Hepatocyte (in vitro differentiated cells): ENCODE measurements at places on chromosomes 2 and 18. TPM values are rescaled to one million over a fixed set of nuclear protein-coding genes. Genes with fewer than 3 reads are reported as not detected.

DNA sequence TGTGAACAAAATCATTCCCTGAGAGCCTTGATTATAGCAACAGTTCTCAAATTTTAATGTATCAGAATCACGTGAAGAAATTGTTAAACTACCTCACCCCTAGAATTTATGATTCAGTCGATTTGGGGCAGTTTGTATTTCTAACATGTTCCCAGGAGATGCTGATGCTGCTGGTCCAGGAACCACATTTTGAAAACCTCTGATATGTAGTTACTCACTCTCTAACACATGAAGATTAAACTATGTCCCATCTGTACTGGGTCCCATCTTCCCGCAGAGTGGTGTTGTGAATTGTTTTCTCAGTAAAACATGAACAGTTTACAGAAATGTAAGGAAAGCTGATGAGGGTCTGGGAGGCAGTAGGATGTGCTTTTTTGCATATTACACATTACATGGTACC is 223.1 kb downstream of the CDH20 start:
- no peak for DNase-seq

GRCh38 chr2:110828330-110828729 is 96.0 kb downstream of the ACOXL start:
- DNase-seq = peak; percentile 29

- DNase-seq = no peak
Observed at GRCh38 chr18:76255070-76255683, 239.9 kb downstream of the ZNF516 start.

DNA sequence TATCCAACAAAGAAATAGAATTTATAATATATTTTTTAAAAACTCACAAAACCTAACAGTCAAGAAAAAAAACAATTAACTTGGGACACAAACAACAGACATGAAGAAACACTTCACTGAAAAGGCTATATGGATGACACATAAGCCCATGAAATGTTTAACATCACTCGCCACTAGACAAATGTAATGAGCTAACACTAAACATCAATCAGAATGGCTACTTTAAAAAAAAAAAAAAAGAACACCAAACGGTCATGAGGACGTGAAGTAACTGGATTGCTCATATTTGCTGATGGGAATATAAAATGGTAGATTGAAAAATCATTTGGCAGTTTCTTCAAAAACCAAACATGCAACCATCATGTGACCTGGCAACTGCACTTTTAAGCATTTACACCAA is 97.3 kb upstream of the RGPD4 start:
- no peak for DNase-seq

DNA sequence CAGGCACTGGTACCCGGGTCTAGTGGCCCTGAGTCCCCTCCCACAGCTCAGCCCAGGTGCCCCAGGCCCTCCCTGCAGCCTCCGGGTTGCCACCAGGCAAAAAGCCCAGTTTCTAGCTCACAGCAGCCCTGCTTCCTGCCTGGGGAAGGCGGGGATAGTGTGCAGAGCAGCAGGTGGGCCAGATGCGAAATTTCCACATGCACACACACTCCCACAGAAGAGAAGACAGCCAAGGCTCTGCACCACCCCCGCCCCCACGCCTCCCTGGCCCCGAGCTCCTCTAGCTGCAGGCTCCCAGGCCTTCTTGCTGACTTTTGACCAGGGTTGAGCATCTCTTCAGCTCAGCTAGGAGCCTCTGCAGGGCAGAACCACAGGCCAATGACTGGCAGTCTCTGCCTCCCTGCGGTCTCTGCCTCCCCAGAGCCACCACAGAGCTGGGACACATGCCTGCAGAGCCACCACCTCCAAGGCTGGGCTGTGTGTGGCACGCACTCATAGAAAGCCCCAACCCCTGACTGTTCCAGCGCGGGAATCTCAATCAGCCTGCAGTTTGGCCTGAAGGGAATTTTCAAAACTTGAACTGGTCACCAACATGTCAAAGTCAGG is 7.2 kb downstream of the SLC66A2 start:
- no peak for DNase-seq

DNA sequence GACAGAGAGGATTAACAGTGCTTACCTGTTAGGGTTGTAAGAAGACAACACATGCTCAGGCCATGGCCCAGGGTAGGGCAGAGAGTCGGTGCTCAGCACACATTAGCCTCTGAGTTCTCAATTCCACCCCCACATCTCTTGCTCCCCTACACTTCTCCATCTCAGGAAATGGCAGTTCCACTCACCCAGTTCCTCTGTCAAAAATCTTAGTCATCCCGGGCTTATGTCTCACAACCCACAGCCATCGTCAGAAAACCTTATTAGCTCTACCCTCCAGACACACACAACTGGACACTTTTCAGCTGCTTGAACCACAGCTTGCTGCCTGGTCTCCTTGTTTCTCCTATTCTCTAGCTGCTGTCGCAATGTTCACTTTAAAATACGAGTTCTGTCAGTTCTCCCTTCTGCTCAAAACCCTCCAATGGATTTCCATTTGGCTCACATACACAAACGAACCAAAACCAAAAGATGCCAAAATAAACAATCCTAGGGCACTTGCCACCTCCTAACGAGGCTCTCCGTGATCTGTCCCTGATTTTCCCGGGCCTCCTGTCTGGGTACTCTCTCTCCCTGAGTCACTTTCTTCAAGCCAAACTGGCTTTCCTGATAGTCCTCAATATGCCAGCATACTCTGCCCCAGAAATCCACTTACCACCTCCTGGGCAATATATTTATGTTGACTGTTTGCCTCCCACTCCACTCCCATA is 89.7 kb downstream of the KCTD1 start:
- no peak for DNase-seq

DNA sequence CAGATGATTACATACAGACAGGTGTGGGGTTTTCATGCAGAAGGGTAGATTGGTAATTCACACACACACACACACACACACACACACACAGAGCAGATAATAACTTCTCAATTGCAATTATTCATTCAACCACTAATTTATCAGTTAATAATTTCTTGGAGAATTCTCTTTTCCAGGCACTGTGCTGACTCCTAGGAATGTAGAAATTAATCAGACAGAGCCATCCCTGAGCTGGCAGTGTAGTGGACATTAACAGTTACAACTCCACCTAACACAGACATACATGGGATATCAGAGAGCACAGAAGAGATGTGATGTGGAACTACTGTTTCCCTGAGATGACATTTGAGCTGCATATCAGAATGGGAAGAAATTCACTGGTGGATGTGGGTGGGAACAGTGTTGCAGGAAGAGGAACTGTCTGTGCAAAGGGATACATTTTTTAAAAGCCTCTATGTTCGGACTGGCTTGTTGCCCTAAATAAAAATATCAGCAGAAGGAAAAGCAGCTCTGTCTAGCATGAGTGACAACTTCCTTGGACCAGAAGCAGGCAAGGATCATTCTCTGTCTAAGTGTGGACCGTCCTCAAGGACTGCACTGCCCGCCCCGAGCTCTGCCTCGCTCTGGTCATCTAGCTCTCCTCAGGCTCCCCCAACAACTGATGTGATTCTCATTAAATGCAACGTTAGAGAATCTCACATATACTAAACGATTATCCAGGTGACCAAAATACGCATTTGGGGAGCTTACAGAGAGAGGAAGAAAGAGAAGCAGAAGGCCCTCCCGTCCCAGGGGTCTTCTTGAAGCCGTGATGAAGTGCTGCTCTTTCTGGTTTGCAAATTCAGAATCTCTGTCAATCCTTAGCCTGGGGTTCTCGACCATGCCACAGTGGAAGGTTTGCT is 173.4 kb upstream of the TRIB2 start:
- DNase-seq = no peak

GRCh38 chr2:61910603-61911002 is 5.1 kb downstream of the COMMD1 start:
- no peak for DNase-seq

SERPINB4 gene
- not detected in 2 replicates for total RNA-seq

DNA sequence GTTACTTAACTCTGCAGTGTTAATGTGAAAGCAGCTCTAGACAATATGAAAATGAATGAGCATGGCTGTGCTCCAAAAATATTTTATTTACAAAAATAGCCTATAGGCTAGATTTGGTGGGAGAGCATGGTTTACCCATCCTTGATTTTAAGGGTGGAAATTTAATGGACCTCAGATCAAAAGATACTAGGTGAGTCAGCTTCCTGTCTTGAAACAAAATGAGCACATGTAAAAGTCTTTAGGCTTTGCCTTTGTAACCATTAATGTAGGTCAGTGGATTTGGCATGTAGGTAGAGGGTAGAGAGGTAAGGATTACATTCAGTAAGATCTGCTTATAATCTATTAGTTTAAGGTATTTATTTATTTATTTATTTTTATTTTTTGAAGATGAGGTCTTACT is 72.7 kb downstream of the GREB1L start:
- no peak for DNase-seq

CNDP1 gene
- not detected in 2 replicates for total RNA-seq

DNA sequence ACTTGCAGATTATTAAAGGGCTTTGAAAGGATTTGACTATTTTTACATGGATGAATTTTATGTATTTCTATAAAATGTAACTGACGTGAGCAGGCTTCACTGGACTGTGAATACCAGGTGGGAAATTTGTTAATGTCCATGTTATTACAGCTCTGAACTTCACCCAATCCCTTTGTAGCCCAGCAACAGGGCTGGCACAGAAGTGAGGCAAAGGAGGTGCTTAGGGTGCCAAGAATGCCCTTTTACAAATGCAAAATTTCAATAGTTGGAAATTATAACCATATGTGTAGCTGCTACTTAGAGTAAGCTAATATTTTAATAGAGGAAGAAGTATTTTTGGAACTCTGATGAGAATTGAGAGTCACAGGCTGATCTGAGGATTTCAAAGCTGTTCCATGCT is 53.7 kb upstream of the FAM98A start:
- DNase-seq = no peak

TMEM200C gene
- total RNA-seq = 2.6 and 3.1 TPM in 2 replicates

GRCh38 chr2:60095202-60095815 is 458.1 kb downstream of the BCL11A start:
- DNase-seq = no peak

- DNase-seq = no peak
Observed at GRCh38 chr2:234932591-234933168, 19.1 kb upstream of the SH3BP4 start.

DNA sequence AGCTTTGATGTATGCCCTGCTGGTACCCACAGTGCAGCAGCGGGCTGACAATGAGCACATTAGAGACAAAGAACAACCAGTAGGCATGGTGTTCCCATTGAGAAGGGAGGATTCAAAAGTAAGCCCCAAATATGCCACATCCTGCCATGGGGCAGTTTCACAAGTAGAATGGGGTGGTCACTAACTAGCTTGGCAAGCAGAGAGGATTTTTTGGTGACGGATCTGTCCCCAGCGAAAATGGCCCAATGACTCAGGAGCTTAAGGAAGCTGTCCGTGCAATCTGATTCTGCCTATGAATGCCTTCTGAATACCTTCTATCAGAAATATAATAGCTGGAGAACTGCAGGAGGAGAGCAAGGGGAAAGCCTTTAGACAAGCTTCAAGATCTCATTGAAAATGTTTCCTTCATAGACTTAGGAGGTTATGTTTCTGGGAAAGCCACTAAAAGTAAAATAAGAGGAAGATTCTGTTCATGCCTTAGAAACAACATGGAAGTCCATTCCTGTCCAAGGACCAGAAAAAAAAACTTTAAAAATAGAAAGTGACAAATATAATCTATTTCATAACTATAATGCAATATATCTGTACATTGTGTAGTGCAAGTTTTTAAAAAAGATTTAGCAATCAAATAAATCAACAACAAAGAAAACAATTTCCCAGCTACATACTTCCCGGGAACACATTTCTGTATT is 117.5 kb upstream of the SLC14A2 start:
- DNase-seq = no peak

DTNA gene
- total RNA-seq = 34.0 and 42.8 TPM in 2 replicates

GRCh38 chr2:9769171-9770005 is 73.9 kb upstream of the TAF1B start:
- DNase-seq = peak; percentile 71

- no peak for DNase-seq
Observed at GRCh38 chr2:237012004-237012403, 73.7 kb upstream of the COPS8 start.

DNA sequence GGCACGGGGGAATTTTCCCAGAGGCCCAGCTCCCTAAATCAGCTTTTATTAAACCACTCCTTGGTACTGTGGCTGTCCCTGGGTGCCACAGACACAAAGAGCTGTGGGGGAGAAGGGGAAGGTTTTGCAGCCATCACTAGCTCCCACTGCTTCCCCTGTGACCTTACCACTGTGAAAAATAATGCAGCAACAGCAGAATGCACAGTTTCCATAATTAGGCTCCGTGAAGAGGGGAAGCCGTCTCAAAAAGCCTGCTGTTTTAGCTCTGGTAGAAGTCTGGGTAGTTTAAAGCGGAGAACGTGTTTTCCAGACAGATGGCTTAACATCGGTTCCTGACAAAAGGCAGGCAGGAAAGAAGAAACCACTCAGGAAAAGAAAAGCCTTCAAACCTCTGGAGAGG is 27.5 kb upstream of the CAB39 start:
- DNase-seq = no peak

DNA sequence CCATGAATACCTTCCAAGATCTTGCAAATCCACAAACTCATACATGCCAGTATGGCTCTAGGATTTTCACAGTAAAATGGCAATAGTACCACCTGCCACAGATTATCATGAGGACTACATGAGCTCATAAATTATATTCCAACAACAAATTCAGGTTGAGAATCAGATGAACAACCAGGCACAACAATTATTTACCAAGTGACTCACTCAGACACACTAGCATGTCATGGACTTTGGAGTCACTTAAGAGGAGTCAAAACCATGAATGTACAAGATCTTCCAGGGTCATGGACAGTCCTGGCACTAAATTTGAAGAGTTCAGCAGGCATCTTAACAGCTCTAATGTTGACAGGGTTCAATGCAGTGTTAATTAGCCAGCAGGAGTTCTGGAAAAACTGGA is 34.4 kb upstream of the BZW1 start:
- peak; percentile 43 for DNase-seq

GRCh38 chr2:99619151-99619550 is 129.3 kb upstream of the REV1 start:
- no peak for DNase-seq

IL36G gene
- 0.20 TPM in 1 of 2 replicates, not detected in the other for total RNA-seq

- no peak for DNase-seq
Observed at GRCh38 chr2:68835621-68836020, 35.6 kb downstream of the BMP10 start.

GRCh38 chr2:167581961-167582574 is 665.3 kb downstream of the STK39 start:
- no peak for DNase-seq

IL1R2 gene
- total RNA-seq = 1.3 and 10.5 TPM in 2 replicates

- DNase-seq = no peak
Observed at GRCh38 chr2:203177361-203177760, 61.5 kb upstream of the CYP20A1 start.

GRCh38 chr2:207938886-207939285 is 86.4 kb downstream of the PLEKHM3 start:
- no peak for DNase-seq

DOCK10 gene
- total RNA-seq = 3.2 and 8.0 TPM in 2 replicates

TWIST2 gene
- total RNA-seq = 19.7 and 21.1 TPM in 2 replicates

GRCh38 chr2:42125841-42126594 is 43.1 kb upstream of the EML4 start:
- DNase-seq = no peak
